ENCODE measurements at places on chromosomes 6 and 20.

DNA sequence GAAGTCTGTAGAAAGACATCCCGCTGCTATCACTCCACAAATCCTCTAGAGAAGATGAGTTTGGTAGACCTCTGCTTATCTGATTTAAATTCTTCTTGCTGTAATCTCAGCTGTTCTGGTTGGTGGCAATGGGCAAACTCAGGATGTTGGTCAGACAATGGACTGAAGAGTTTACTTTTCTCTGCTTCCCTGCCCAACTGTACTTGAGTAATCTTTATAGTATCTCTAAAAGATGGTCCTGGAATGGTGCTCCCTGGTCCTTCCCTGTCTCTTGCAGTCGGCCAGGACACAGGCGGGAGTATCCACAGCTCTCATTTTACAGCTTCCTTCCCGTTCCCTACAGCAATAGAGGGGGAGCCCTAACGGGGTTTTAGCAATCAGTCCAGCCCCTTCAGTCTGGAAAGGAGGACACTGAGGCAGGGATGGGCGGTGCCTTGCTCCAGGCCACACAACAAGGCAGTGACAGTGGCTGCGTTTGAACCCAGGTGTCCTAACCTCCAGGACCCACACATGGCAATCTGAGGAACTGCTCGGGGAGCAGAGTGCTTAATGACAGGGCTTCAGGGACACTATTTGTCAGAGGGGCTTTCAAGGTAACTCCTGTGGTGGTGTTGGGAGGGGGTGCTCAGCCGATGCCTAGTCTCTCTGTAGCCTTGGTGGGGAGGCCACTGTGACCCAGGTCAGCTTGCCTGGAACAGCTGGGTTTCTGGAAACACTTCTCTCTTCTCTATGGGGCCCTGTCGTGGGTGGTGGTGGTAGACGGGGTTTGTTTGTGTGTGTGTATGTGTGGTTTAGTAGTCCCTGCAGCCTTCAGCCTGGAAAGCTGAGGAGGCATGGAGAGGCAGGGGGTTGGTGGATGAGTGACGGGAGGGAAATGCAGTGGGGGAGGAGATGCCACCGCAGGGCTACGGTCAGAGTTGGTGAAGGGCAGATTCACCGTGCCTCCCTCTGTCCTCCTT lies 9.5 kb upstream of the VEGFA start:
- no peak for DNase-seq

DNA sequence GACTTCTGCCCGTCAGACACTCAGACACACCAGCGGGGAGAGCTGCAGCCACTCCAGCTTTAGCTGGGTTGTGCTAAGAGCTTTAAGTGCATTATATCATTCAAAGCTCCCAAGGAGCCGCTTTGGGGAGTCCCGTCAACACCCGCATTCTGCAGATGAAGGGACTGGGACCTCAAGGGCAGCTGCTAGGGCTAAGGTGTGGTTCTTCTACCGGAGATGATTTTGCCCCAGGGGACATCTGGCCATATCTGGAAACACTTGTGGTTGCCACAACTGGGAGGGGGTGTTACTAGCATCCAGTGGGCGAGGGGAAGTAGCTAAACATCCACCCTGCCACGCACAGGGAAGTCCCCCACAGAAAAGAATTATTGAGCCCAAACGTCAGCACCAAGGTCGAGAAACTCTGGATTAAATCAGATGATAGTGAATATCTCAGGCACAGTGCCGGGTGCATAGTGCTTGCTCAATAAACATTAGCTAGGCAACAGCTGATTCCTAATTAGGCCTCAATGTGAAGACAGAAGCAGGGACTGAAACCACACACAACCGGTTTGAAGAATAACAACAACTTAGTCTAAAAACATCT lies 29.6 kb downstream of the PMEPA1 start:
- no peak for DNase-seq

GRCh38 chr6:4516206-4516605 lies 260.0 kb upstream of the CDYL start:
- DNase-seq, result no peak

- DNase-seq, result no peak
These were observed 20.4 kb downstream of the RAB23 start for GRCh38 chr6:57201718-57202117.

DNA sequence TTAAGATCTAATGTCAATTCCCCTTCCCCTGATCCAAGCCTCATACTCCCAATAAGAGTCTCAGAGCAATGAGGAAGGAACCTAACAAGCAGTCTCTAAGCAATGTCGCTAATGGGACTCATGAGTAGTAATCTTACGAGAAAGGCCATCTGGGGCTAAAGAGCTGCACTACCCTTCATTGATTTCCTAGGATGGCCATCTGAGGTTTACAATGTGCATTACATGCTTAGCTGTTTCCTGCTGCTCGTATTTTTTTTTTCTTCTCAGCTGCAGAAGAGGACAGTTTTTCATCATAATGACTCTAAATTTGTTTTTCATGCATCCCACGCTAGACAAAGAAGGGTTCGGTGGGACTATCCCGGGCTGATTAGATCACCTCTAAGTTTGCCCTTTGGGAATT lies 119.3 kb downstream of the LPA start:
- DNase-seq, result no peak

GRCh38 chr20:1566701-1567100 lies 9.2 kb upstream of the SIRPD start:
- DNase-seq, result no peak

DNA sequence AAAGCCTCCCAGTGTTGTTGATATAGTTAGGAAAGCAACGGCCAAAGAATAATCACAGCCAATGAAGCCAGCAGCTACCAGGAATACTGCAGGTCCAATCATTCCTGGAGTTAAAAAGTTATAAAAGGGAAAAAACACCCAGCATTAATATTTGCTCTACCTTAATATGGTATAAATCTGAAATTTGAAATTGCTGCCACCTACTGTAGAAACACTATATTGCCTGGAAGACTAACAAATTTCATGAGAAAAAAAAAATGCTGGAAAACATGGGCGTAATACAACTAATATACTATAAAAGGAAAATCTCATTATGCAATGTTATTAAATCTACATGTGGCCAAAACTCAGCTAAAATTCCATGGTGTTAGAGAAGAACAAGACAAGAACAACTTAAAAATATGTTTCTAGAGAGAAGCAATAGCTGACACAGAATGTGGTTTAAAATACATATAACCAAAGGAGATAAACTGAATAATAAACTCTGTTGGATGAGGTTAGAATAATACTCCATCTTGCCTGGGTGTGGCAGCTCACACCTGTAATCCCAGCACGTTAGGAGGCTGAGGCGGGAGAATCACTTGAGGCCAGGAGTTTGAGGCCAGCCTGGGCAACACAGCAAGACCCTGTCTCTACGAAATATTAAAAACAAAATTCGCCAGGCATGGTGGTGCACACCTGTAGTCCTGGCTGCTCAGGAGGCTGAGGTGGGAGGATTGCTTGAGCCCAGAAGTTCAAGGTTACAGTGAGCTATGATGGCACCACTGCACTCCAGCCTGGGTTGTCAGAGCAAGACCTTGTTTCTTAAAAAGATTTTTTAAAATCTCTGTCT lies 43.1 kb downstream of the SLC17A5 start:
- no peak for DNase-seq

GRCh38 chr6:36929607-36930006 lies 24.9 kb upstream of the PI16 start:
- no peak for DNase-seq

DNA sequence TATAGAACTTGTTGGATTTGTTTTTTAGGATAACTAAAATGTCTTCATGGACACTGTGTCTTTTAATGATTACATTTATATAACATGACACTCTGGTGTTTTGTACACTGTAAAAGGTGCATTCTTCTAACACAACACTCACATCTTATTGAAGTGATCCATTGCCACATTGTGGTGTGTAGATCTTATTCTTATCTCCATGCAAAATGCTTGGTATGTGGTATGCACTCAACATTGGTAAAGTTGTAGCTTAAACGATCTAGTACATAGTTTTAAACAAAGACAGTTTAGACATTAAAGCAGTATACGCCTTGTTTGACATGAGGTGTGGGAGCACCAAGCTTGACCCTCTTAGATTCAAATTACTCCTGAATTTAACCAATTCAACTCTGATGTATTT lies 84.7 kb downstream of the SASH1 start:
- no peak for DNase-seq

DNA sequence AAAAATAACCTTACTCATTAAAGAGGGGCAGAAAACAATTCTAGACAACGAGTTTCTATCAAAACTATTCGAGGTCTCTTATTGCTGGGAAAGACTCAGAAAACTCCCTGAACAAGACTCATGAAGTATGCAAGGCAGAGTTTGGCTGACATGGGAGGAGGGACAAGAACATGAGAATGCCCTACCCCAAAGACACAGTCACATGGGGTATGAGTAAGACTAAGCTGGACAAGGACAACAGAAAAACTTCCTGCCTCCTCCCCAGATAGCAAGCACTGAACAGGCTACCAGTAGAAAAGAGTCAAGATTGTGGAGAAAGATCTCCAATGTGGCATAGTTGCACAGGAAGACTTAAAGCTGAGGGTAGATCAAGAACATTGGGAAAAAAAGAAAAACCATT lies 39.7 kb upstream of the PHIP start:
- DNase-seq, result no peak

DNA sequence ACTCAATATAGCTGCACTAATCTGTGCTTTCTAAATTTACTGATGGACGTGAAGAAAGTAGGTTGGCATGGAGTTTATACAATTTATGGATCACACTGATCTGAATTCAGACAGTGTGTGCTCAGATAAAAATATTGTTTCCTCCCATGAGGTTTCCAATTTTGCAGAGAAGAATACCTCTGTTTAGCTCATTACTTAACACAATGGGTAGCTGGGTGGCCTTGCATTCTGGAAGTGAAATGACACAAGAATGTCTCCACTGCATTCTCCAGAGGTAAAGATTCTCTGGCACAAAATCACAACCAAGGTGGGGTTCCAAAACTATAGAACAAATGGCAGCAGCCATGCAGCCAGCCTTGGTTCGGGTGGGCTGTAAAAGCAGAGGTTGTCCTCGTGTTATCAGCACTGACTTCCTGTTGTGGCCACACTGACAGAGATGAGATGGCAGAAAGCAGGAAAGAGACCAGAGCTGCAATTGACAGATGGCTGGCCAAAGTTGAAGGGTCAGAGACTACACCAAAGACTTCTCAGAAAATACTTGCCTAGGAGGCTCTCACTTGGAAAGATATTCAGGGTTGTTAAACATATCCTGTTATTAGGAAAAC lies 50.2 kb downstream of the HDAC2 start:
- no peak for DNase-seq

DNA sequence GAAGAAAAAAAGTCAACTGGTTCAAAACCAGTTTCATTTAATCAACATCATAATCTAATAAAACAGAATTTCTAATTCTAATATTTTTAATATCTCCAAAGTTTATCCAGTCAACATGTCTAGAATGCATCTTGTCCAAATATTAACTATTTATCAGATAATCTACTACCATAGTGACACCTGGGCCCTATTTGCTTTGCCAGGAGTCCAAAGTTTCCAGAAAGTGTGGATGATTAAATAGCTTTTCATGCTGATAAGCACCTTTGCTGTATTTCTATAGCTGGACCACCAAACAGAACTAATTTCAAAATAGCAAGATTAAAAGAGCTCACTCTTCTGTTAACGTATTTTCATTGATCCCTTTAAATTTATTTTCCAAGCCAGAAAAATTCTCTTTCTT lies 12.3 kb upstream of the TAAR1 start:
- DNase-seq, result no peak

DNA sequence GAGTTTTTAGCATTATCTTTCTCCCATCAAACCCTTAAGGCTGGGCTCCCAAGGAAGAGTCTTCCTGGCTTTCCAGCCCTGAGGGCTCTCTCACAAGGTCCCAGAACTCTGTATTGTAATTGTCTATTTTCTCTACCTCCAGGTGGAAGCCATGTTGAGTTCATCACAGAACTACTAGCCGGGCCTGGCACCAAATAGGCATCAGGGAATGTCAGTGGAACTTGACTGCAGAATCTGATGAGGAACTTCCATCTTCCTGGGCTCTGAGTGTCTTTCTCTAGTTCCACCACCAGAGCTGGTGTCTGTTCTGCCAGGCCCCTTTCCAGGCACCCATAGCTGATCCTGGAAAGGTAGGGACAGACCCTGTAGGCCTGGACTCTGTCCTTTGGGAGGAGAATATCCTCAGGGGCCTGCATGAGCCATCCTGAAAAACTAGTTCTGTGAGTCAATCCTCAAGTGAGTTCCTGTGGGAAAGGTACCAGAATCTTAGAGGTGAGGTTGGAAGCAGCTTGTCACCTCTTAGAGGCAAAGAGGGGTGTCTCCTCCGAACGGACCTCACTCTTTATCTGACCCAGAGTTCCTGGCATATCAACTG lies 11.1 kb upstream of the TOP1 start:
- no peak for DNase-seq

- peak; percentile 42 for DNase-seq
These were observed 6.8 kb downstream of the MKKS start for GRCh38 chr20:10427060-10427692.

- no peak for DNase-seq
These were observed 13.8 kb downstream of the SYTL3 start for GRCh38 chr6:158663625-158664165.

- no peak for DNase-seq
These were observed 61.5 kb downstream of the TRAM2 start for GRCh38 chr6:52515219-52515960.

DNA sequence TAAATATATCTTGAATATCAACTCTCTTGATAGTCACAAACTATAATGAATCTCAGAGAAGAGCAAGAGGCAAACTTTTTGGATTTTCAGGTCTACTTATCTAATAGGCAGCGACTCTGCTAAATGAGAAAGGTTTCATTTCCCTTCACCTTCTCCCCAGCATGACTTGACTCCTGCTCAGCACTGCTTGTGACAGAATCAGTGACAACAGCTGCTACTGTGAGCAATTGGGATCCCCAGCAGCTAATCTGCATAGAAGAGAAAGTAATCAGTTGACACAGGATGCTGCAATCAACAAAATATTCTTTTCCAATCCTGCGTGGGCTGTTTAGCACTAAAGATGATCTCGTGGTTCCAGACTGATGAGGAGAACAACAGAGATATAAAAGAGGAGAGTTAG lies 205.5 kb downstream of the MMUT start:
- no peak for DNase-seq

DNA sequence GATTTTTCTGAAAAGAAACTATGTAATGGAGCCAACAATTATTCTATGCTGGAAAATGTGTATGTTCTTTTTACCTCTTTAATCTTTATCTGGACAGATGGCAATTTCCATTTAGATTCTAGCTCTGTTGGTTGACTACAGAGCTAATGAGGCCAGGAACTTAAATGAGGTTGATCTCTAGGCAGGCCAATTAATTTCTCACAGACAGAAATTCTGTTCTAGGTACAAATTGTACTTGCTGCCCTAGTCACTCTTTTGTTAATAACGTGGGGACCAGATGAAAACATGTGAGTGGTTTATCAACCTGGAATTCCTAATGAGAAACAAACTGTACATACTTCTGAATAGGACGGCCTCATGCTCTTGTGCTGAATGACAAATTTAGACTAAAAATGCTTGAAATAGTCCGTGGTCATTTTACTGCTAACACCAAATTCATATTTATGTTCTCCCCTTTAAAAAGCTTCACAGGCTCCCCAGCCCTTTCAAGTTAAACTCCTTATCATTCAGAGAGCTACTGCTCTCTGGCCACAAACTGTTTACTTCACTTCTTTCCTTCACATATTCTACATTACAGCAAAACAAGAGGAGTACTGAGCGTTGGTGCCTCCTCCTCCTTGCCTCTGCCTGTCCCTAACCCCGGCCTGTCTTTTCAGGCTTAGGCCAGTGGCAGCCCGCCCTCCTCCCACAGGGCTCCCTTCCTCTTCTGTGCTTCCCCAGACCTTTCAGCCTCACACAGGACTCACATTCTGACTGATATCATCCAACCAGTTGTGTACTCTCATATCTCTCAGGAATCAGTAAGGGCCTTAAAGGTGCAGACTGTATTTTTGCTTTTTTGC lies 41.4 kb downstream of the DTNBP1 start:
- DNase-seq, result no peak

- no peak for DNase-seq
These were observed 467.3 kb upstream of the IRAK1BP1 start for GRCh38 chr6:78400076-78400475.
